Spinal cord (tissue), 10 donors: ENCODE measurements at places on chromosomes 2 and 18.

GRCh38 chr2:53087874-53088461, 679.6 kb upstream of the CHAC2 start:
- DNase-seq = peak; percentile 53

DNA sequence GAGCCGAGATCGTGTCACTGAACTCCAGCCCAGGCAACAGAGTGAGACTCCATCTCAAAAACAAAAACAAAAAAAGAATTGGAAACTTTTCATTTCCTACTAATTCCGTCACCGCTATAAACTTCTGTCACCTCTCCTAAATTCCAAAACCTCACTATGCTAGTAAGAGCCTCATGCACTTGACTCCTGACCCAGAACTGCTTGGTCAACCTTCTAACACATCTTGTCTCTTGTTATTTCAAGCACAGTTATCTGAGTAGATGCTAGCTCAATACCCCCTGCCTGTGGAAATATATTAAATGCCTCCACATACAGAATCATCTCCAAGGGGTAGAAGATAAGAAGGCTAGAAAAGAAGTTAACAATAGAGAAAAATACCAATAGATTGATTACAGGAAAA, 703.3 kb downstream of the NRXN1 start:
- DNase-seq = no peak

- DNase-seq = no peak
Observed at GRCh38 chr2:104538077-104538476, 315.8 kb upstream of the POU3F3 start.

DNA sequence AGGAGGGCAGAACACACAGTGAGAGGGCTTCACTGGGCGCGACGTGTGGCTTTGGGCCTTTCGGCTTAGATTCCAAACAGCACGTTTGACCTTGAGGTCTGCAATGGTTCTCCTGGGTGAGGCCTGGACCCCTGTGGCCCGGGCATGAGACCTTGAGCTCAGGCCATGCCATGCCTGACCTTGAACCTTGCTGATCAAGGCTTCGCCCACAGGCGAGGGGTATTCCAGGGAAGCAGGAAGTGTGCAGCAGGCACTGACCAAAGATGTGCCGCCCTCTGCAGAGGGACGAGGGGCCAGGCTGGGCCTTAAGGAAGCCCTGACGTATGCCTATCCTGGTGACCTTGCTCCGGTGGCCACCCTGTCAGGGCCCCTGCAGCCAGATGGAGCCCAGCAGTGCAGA, 178.3 kb upstream of the HDAC4 start:
- no peak for DNase-seq
